LHCN-M2 (cell line): ENCODE measurements at places on chromosomes 5 and 9.

DNA sequence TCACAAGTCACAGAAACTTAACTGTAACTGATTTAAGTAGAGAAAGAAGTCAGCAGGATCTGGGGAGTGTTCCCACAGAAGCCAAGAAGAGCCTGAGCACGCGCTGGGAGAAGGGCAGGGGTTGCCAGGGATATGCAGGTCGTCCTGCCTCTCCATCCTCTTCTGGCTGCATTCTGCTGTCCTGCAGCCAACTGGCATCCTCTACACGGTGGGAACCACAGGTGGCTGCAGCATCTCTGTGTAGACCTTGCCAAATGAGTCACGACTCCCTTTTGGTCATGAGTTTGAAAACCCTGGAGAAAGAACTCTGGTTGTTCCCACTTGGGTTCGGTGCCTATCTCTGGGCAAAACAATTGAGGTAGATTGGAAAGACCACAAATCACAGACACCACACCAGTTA is 38.4 kb upstream of the PCA3 start:
- no peak for DNase-seq

GRCh38 chr5:151078490-151079262 is 2.2 kb downstream of the TNIP1 start:
- peak; percentile 61 for DNase-seq

- no peak for DNase-seq
Measured at GRCh38 chr5:76278261-76278789, 124.8 kb upstream of the IQGAP2 start.

DNA sequence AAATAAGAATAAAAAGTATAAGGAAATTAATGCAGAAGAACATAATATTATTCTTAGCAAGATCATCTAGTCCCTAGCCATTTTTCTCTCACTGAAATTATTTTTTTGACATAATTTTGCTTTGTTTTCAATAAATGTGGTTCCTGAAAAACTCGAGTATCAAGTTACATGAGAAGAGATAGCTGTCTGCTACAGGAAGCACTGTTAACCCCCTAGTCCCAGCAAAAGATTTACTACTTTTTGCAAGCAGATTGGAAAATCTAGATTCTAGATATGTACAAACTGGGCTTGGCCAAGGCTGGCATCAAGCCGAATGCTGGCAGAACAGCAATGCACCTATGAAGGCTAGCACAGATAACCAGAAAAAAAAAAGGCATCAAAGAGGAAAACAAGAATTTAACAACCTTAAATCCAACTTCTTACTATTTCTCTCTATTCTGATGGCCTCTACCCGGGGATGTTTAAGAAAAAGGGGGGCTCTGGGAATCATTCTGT is 21.9 kb upstream of the ISCA1 start:
- DNase-seq = no peak

DNA sequence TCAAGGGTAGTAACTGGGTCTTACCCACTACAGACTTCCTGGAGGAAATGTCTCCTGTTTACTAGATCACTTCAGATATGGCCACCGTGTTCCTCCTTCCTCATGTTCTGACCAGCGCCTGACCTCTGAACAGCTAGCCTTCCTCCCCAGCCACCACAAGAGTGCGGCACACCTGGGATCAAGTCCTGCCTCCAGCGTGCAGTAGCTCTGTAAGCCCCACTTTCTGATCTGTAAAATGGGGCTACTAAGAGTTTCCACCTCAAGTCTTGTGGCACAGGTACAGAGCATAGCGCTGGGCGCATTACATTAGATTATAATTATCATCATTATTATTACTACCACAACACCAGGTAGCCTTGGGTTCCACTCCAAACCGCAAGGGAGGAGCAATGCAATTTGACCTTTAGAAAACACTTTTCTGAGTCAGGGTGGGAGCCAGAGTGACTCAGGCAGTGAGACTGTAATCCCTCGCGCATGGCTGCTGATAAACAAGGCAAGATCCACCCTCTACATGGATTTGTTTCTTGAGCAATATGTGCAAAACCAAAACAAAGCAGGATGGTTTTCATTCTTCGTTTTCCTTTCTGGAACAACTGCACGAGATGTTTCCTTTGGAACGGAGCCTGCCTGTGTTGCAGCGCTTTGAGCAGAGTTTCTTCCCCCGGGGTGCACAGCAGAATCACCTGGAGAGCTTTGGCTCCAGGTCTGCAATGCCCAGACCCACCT is 65.0 kb upstream of the ANGPTL2 start:
- DNase-seq = peak; percentile 97

DNA sequence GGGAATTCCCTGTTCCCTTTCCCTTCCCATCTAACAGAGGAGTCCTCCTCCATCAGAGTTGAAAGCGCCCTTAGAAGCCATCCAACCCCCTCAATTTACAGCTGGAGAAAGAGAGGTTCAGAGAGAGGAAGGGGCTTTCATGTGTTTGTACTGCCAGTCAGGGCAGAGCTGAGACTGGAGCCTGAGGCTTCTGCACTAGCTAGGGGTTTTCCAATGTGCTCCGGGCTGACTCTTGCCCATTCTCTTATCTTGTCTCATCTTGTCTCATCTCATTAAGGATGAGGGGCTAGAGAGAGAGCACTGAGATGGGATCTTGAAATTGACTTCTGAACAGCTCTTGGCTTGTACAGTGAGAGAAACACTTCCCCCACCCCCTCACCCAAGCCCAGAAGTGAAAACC is 67.4 kb upstream of the SHB start:
- DNase-seq = no peak

GRCh38 chr9:72297516-72297915 is 67.5 kb downstream of the ZFAND5 start:
- no peak for DNase-seq

- DNase-seq = no peak
Measured at GRCh38 chr5:160185626-160186360, 43.5 kb upstream of the FABP6 start.

DNA sequence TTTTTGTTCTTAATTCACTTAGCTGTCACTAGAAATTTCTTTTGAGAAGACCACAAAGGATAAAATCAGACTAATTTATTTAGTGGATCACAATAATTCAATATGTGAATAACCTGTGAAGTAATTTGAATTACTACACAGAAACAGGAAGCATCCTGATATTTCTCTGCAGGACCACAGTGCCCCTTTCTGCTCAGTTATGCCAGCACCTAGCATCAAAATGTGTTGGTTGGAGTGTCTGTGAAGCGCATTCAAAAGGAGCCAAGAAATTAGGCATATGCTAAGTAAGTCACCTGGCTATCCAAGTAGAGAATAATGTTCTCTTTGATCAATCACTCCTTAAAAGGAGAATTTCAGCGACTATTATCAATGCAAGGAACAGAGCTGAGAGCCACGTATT is 187.5 kb downstream of the SLC12A2 start:
- DNase-seq = no peak

DNA sequence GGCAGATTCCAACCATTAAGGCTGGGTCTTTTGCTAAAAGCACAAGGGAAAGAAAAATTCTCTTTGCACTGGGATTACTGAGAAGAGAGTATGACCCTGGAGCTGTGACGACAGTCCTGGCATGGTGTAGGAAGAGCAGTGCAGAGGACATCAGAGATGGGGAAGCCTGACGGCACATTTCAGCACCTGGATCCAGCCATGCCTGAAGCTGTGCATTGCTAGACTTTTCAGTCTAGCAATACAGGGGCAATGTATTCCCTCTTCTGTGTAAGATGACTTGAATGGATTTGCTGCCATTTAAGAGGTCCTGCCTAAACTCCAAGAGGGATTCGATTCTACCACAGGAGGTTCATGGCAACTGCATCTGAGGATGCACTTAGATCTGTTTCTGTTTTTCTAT is 12.3 kb upstream of the MRNIP start:
- DNase-seq = no peak

GRCh38 chr5:19782566-19782965 is 205.4 kb downstream of the CDH18 start:
- DNase-seq = no peak

DNA sequence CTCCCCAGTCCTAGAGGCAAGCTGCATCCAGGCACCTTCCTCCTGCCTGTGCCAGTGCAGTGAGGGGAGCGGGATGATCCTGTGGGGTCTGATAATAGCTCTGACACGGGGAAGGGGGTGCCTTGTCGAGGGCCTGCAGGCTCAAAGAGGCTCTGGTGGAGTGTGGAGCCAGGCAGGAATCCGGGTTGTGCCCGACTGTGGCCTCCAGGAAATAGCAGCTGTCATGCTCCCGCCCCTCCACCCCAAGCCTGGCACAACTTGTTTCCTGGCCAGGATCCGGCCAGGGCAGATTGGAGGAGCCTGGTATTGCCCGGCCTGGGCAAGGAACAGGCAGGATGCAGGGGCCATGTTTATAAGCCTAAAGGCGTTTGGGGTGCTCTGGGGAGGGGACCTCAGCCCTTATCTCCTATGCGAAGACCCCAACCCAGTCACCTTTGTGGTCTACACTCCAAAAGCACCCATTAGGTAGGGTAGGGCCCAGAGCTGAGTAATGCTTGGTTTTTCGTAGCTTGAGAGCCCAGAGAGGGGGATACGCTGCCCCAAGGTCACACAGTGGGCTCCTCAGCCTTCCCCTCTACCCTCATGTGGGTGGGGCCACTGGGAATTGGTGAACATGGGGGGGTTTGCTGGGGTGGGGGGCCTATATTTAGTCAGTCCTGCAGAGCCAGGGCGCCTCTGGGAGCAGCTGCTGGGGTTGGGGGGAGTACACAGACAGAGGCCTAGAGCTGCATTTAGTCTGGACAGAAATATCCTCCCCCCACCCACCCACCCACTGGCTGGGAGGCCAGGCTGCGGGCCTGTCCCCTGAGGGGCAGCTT is 12.2 kb downstream of the CXXC5 start:
- peak; percentile 95 for DNase-seq

DNA sequence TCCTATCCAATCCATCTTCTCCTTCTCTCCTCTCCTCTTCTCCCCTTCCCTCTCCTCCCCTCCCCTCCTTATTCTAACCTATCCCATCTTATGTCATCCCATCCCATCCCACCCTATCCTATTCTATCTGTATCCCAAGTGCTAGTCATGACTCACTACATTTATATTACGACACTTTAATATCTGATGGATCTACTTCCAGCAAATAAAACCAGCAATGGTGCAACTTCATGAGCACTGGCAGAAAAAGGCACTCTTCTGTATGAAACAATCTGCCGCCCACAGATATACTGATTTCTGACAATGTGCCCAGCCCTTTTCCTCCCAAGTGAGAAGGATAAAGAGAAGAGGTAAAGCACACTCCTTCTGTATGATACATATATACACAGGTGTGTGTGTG is 86.6 kb upstream of the ANKH start:
- no peak for DNase-seq

DNA sequence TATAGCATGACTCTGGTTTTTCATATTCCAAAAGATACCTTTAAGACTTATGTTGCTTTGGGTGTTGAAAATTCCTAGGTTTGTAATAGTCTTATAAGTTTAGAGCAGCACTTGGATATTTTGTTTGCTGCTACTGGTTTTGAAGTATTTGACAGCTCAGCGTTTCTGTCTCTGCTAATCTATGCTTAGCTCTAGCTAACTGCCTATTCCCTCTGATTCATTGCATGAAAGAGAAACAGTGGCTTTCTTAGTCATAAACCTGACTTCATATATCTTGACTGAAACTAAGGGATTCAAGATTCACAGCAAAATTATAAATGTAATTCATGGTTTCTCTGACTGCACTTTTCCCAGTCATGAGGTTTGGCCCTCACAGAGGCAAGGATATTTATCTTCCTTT is 35.6 kb upstream of the ANXA1 start:
- DNase-seq = peak; percentile 73

- peak; percentile 54 for DNase-seq
Measured at GRCh38 chr9:100011062-100011681, 87.6 kb downstream of the ERP44 start.

- peak; percentile 96 for DNase-seq
Measured at GRCh38 chr9:84170521-84171141, 169.9 kb downstream of the SLC28A3 start.

DNA sequence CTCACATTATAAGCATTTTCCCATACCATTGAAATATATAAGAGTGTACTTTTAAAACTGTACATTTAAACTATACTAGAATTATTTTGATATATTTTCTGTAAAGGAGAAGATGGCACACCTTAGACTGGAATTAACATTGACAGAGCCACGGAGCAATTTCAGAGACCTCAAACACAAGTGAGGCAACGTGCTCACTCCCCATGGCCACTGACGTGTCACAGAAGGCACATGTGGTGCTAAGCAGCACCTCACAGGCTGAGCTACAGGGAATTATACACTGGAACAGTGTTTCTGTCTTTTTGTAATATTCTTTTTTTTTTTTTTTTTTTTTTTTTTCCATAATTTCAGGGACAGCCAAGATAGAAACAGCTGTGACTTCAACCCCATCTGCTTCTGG is 66.5 kb downstream of the NUP214 start:
- DNase-seq = no peak

DNA sequence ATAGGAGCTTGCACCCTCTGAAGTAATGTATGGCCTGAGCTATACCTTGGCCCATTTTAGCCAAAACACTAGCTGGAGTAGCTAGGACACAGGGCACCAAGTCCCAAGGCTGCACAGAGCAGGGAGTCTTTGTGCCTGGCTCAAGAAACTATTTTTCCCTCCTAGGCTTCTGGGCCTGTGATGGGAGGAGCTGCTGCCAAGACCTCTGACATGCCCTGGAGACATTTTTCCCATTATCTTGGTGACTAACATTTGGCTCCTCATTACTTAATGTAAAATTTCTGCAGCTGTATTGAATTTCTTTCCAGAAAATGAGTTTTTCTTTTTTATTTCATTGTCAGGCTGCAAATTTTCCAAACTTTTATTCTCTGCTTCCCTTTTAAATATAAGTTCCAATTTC is 1099.2 kb downstream of the CDH18 start:
- DNase-seq = no peak

DNA sequence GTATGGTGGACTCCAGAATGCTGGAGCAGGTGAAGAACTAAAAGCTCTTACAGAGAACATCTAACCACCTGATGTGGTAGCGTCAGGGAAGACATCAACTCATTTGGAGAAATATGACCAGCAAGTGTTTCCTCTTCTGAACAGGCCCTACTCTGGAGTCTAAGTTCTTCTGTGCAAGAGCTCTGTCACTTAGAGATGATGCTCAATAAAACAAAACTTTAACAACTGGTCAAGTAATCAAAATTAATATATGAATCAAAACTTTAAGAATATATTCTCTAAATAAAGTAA is 85.8 kb downstream of the CYFIP2 start:
- no peak for DNase-seq

DNA sequence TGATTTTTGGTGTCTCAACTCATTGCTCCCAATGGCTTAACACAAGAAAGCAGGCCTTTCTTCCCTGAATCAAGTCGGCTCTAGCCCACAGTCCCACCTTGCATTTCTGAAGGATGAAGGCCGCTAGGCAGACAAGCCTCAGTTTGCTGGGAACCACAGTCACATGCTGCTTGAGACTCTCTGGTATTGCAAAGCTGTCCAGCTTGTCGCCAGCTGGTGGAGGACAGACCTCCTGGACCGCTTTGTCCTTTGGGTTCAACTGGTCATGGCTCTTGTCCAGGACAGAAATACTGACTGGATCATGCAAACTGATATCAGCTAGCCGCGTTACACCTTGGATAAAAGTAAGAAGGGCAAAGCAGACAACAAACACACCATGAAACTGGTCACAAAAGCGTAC is 23.1 kb downstream of the DDX31 start:
- DNase-seq = peak; percentile 35

GRCh38 chr5:56977021-56977420 is 25.1 kb upstream of the MIER3 start:
- DNase-seq = no peak
